SJCRH30 (cell line): ENCODE measurements at places on chromosomes 13 and 19.

DNA sequence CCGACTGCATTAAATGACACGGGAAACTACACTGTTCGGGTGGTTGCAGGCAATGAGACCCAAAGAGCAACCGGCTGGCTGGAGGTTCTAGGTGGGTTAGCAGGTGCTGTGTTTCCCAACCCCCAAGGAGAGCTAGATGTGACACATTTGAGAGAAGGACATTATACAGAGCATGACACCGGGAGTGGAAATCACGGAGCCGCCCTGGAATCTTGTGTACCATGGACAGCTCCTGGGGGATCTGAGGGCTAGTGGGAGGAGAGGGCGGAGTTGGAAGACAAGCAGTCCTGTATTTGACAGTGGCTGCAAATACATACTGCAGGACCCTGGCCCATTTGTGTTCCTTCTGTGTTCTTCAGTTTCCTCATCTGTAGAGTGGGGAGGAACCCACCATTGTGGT is 2.3 kb downstream of the CEACAM18 start:
- H3K27me3 ChIP-seq, result no peaks in the 10 kb centered on the region
- H3K4me3 ChIP-seq, result no peak overlapping the region
- no peak overlapping the region for H3K27ac ChIP-seq
- H3K4me1 ChIP-seq, result no peaks in the 10 kb centered on the region
- DNase-seq, result peak; percentile 32
- no peaks in the 10 kb centered on the region for H3K36me3 ChIP-seq

- peak overlapping the region; percentile 66 for H3K27ac ChIP-seq
- no peaks in the 10 kb centered on the region for H3K36me3 ChIP-seq
- DNase-seq, result peak; percentile 35
- H3K27me3 ChIP-seq, result no peaks in the 10 kb centered on the region
- peak overlapping the region; percentile 94 for H3K4me3 ChIP-seq
These were observed 534 bp downstream of the STK24 start for GRCh38 chr13:98576200-98576945.

GRCh38 chr19:48480558-48481500 is 11.7 kb downstream of the CYTH2 start:
- no peak overlapping the region for H3K27ac ChIP-seq
- no peak for DNase-seq
- H3K36me3 ChIP-seq, result peaks cover 32% of the 10 kb centered on the region
- H3K27me3 ChIP-seq, result no peaks in the 10 kb centered on the region
- peaks cover 14% of the 10 kb centered on the region for H3K4me1 ChIP-seq

DNA sequence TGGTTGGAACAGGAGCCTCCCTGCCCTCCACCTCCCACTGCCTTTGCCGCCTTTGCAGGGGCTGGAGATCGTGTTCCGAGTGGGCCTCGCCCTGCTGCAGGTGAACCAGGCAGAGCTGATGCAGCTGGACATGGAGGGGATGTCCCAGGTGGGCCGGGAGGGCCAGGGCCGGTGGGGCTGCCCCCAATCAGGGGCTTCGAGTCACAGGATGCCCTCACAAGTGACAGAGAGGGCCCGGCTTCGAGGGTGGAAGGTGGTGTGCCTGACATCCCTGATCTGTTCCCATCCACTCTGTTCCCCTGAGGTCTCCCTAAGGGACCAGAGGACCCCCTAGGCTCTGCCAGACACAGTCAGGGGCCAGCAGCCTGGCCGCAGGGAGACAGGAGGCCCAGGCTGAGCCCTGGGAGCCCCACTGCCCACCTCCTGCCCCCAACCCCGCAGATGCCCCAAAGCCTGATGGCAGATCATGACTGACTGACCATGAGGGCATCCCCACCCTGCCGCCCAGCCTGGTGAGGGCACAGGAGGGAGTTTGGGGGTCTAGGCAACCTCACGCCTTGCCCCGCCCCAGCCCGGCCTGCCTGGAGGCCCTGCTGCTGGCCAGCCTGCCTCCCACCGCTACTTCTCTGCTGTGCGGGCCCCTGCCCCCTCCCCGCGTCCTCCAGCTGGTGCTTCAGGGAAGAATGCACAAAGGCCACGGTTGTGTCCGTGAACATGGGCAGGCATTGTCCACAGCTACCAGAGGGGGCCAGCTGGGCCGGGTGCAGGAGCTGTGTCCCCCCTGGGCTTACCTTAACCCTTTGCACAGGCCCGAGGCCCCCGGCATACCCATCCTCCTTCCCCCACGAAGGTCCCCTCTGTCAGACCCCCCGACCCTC is 21.8 kb downstream of the EVI5L start:
- no peak for DNase-seq
- no peaks in the 10 kb centered on the region for H3K36me3 ChIP-seq
- no peaks in the 10 kb centered on the region for H3K27me3 ChIP-seq
- no peak overlapping the region for H3K4me3 ChIP-seq

- no peaks in the 10 kb centered on the region for H3K36me3 ChIP-seq
- H3K27ac ChIP-seq, result no peak overlapping the region
- H3K4me1 ChIP-seq, result no peaks in the 10 kb centered on the region
- no peaks in the 10 kb centered on the region for H3K27me3 ChIP-seq
- no peak overlapping the region for H3K4me3 ChIP-seq
These were observed 406.0 kb downstream of the RFC3 start for GRCh38 chr13:34223984-34224383.

- DNase-seq, result no peak
- no peaks in the 10 kb centered on the region for H3K4me1 ChIP-seq
- no peak overlapping the region for H3K27ac ChIP-seq
- no peak overlapping the region for H3K4me3 ChIP-seq
- H3K36me3 ChIP-seq, result no peaks in the 10 kb centered on the region
- H3K27me3 ChIP-seq, result no peaks in the 10 kb centered on the region
These were observed 170.1 kb downstream of the OXGR1 start for GRCh38 chr13:96824140-96824539.

DNA sequence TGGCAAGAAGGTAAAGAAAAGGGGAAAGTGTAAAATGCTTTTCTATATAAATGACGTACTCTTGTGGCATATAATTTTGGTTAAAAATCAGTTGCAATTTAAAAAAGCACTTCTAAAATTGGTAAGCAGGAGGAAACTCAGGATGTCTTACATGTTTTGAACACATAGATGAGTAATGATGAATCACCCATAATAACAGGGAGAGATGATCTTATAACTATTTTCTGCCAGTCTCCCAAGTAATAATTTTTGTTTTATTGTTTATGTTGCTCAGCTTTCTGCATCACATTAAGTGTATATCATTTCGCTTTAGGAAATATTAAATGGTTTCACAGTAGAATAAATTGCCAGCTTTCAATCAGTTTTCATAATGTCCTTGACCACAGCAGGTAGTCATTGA is 1430.7 kb upstream of the PCDH20 start:
- H3K4me1 ChIP-seq, result no peaks in the 10 kb centered on the region
- no peaks in the 10 kb centered on the region for H3K36me3 ChIP-seq
- no peak overlapping the region for H3K4me3 ChIP-seq

DNA sequence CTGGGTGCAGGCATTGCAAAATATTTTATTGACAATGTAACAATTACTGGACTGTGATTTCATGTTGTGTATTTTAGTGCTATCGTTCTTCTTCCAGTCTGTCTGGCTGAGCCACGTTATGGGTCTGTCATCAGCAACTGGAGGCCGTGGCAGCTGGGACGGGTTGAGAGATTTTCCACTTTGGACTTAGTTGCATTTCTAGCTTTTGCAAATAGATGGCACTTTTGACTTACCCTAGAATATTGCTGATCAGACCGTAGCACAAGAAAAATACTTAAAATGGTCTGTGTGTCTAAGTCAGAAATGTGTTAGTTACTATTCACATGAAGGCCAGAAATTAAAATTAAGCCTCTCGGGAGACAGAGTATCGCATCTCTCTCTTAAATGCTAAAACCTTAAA is 211.1 kb downstream of the TEX29 start:
- H3K36me3 ChIP-seq, result no peaks in the 10 kb centered on the region
- H3K27me3 ChIP-seq, result 0 out of 2 replicates have a peak, but pooled peaks cover 10% of the 10 kb centered on the region
- H3K4me3 ChIP-seq, result no peak overlapping the region
- H3K4me1 ChIP-seq, result no peaks in the 10 kb centered on the region
- H3K27ac ChIP-seq, result no peak overlapping the region
- no peak for DNase-seq

DNA sequence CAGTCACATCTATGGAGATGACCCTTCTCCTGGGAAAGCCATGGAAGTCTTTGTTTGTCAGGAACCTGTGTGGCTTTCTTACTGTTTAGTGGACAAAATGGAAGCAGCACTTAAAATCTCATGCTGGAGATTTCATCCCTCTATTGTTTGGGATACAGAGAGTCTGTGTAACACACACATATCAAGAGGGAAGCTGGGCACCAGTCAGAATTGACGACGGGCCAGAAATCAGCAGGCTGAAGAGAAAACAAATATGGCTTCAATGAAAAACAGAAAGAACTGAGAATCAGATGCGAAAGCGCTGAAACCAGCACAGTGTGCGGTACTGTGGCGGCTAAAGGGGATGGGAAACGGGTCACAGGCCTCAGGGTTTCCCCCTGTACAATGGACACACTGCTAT is 72.2 kb upstream of the WASF3 start:
- H3K4me3 ChIP-seq, result no peak overlapping the region
- H3K27me3 ChIP-seq, result no peaks in the 10 kb centered on the region
- no peaks in the 10 kb centered on the region for H3K36me3 ChIP-seq
- H3K4me1 ChIP-seq, result no peaks in the 10 kb centered on the region
- no peak for DNase-seq

DNA sequence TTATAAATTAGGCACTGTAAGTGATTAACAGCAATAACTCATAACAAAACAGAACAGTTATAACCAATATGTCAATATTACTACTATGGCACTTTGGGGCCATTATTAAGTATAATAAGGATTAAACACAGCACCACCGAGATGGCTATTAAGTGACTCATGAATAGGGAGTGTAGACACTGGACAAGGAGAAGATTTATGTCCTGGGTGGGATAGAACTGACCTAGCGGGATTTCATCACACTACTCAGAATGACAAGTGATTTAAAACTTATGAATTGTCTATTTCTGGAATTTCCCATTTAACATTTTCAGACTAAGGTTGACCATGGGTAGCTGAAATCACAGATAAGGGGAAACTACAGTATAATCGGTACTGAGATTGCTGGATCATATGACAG is 79.0 kb upstream of the SLC7A1 start:
- DNase-seq, result no peak
- no peaks in the 10 kb centered on the region for H3K27me3 ChIP-seq
- H3K4me3 ChIP-seq, result no peak overlapping the region
- H3K27ac ChIP-seq, result no peak overlapping the region
- H3K4me1 ChIP-seq, result peaks cover 3% of the 10 kb centered on the region; the same call in 1 of the 2 replicates

DNA sequence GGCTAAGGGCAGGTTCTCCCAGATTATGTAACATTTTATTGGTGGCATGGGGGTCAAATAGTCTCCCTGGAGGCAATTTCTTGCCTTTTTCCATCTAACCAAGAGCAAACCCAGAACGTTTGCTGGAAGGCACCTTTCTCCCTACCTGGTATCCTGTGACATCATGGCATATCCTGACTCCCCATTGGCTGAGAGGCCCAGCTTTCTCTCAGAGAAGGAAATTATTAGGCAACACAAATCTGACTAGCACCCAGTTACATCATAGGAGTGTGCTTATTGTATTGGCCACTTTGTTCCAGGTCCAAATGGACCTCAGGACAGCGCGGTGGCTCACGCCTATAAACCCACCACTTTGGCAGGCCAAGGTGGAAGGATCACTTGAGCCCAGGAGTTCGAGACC is 13.0 kb downstream of the NTN5 start:
- H3K27ac ChIP-seq, result no peak overlapping the region
- DNase-seq, result no peak
- peaks cover 24% of the 10 kb centered on the region for H3K4me1 ChIP-seq
- H3K36me3 ChIP-seq, result peaks cover 35% of the 10 kb centered on the region

- H3K4me1 ChIP-seq, result peaks cover 4% of the 10 kb centered on the region; the same call in 1 of the 2 replicates
- no peak for DNase-seq
- no peaks in the 10 kb centered on the region for H3K36me3 ChIP-seq
- H3K4me3 ChIP-seq, result no peak overlapping the region
These were observed 2.4 kb downstream of the LIN7B start for GRCh38 chr19:49116544-49116943.

DNA sequence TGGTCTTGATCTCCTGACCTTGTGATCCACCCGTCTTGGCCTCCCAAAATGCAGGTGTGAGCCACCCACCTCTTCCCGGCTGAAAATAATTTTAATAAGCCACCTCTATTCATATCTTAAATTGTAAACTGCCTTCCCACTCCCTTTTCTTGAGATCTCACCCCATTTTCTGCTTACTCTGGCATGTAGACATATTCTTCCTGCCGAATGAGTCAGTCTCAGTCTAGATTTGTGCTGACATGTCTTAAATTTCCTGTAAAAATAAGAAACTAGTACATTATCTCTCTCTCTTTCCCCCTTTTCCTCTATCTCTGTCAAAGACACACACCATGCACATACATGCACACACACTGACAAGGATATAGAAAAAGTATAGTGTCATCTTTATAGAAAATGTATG is 60.9 kb downstream of the THSD1 start:
- H3K27me3 ChIP-seq, result no peaks in the 10 kb centered on the region
- no peak overlapping the region for H3K27ac ChIP-seq
- H3K4me1 ChIP-seq, result peaks cover 7% of the 10 kb centered on the region
- DNase-seq, result no peak
- no peaks in the 10 kb centered on the region for H3K36me3 ChIP-seq
- no peak overlapping the region for H3K4me3 ChIP-seq

DNA sequence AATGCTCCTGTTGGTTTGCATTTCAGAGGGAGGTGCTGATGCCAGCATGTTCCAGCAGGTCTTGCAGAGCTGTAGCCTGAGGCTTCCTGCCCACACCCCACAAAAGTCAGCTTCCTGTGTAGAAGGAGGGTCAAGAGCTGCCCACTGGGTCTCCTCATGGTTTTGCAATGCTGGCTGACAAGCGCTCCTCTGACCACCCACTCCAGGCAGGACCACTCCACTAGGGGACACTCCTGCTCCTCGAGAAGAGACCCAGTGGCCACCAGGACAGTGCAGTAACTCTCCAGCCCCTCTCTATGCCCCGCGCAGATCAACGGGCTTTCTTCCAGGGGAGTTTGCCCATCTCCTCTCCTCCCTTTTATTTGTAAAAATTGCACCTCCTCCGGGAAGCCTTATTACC is 72.9 kb upstream of the UQCRFS1 start:
- H3K4me3 ChIP-seq, result no peak overlapping the region
- H3K4me1 ChIP-seq, result no peaks in the 10 kb centered on the region
- peaks cover 6% of the 10 kb centered on the region for H3K27me3 ChIP-seq
- H3K27ac ChIP-seq, result no peak overlapping the region
- peak; percentile 45 for DNase-seq

DNA sequence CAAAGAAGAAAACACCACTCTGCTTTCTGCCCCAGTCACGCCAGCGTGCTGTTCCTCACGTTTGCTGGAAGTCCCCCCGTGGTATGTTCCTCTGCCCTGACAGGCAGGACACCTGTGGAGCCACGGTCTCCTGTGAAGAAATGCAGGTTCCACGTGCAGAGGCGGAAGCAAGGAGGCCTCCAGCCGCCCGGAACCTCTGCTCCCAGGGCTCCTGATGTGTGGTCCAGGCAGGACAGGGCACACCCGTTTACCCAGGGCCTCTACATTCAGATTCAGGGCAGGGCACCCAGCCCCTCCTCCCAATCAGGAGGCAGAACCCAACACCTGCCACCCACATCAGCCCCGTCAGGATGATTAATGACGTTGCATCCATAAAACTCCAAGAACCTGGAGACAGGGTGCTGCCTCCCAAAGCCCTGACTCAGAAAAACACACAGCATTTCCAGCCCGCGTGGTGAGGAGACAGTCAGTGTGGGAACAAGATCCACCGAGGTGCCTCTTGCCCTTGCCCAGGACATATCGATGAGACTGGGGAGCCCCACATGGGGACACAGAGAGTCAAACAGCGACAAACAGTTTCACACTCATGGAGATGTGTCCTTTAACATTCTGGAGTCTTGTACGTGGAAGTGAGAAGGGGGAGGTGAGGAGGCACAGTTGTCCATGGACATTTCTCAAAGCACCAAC is 76.2 kb downstream of the COL4A1 start:
- no peak overlapping the region for H3K27ac ChIP-seq
- H3K27me3 ChIP-seq, result no peaks in the 10 kb centered on the region
- no peaks in the 10 kb centered on the region; the same call in none of the 2 replicates for H3K36me3 ChIP-seq
- peaks cover 26% of the 10 kb centered on the region for H3K4me1 ChIP-seq

GRCh38 chr13:44867825-44868224 is 121.4 kb downstream of the NUFIP1 start:
- no peak for DNase-seq
- no peaks in the 10 kb centered on the region for H3K36me3 ChIP-seq
- H3K4me1 ChIP-seq, result no peaks in the 10 kb centered on the region
